ENCODE measurements at places on chromosomes 3 and 15. TPM values are rescaled to one million over a fixed set of nuclear protein-coding genes. Genes with fewer than 3 reads are reported as not detected.

DNA sequence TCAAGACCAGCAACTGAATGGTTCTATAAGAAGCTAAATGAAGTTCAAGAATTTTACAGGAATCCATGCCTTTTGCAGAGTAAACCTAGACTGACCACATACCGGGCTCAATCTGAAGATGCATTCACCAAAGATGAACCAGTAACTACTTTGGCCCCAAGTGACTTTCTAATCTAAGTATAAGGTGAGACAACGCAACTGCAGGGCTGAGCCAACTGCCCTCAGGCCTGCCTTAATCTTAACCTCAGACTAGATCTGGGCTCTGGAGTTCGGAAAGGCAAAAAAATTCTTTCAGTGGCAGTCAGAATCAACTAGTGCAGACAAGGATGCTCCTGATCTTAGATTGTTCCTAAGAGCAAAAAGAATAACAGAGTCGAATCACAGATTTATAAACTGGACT lies 48.3 kb downstream of the EXD1 start:
- DNase-seq, result no peak

DNA sequence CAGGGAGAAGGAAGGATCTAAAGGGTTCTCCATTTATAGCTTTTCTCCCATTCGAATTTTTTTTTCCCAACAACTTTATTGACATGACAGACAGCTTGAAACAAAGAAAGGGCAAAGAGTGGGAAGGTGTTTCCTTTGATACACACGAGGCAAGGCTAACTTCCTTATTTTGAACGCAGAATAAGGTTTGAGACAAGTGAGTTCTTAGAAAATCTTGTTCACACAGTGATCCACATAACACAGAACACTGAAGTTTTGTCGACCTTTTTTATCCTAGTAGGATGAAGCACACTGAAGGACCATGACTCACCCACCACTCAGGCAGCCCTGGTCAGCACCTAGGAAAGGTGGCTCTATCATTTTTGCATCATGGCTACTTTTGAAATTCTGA lies 425.8 kb upstream of the MDFIC2 start:
- no peak for DNase-seq

DNA sequence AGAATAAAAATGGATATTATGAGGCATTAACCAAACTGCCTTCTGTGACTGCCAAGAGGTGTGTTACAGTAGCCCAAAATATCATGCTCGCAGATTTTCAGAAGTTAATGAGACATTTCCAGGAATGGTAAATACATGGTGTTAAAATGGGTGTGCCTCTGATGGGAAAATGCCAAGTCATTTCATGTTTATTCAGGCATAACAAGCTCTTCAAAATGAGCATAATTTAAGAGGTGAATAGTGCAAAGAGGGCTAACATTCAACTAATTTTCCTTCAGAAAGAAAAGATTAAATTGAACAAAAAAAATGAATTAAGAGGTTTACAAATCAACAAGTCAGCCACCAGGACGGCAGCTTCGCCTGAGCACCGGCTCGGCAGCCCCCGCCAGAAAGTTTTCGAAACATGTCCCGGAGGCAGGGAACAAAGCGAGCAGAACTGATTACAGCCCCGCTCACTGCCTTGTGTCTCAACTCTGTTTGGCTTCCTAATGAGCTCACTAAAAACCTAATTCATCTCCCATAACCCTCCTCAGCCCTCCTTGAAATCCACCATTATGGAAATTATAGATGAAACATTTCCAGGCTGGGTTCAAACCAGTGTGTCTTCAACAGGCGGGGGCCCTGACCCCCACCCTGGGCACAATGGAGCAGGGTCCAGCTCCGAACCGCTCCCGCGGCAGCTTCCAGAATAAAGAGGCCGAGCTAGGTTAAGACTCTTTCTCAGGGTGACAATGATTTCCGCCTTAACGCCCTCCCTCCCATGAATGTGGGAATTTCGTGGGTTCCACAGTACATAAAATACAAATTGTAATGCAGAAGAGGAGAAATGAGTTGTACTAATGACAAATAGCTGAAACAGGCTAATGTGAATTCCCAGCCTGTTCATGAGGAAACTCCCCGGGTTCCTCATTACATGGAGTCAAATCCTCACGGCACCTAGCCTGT lies 43.9 kb downstream of the MEIS2 start:
- peak; percentile 63 for DNase-seq

DNA sequence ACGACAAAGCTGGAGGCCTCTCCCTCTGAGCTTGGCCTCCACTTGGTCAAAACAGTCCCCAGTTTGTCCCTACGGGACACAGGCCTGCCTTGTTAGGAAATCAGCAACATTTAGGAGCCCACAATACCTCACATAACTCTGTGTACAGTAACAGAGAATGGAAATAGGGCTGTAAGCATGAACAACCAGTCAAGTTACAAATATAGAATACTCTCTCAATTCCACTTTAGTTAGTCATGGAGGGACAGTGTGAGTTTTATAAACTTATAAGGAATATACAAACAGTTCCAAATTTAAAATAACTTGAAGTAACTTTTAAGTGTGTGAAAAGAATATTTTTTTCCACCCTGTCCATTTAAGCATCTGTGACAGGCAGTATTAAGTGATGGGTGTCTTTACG lies 129.4 kb downstream of the PGPEP1L start:
- DNase-seq, result no peak

DNA sequence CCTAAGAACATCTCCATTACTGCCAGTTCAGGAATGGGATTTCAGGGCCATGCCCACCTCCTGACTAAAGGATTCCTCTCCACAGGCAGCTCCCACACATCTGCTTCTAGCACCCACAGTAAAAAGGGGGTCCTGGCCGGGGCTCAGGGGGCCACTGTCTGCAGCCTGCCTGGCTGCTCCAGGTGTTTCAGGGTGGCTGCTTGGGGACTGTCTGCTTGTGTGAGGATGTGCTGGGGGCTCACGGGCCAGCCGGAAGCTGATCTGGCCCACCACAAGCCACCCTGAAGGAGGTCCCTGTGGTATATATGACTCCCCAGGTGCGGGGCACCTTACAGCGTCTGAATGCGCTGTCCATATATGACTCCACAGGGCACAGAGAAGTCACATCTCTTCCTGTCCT lies 135.4 kb downstream of the NSMCE3 start:
- no peak for DNase-seq

- DNase-seq, result peak; percentile 85
These were observed at the start of gene ZNF710 for GRCh38 chr15:90001062-90001682. ZNF710 (plus strand) TSS chr15:90001324; CDS start chr15:90067138, 65,814 bp downstream.

DNA sequence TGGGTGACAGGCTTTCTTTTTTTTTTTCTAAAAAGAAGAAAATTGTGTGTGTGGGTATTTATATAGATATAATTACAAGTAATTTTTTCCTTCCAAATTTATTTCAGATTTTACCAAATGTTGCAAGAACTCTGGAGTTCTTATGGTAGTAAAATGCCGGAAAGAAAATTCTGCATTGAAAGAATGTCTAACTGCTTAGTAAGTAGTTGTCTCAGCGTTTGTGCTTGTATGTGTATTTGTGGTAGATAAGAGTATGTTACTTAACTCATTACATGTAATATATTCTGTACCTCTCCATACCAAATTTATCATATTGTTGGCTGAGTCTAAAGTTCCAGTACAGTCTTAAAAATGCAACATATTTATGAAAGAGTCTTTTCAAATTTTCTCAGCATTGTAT lies 32.3 kb upstream of the ZCWPW2 start:
- DNase-seq, result no peak

DNA sequence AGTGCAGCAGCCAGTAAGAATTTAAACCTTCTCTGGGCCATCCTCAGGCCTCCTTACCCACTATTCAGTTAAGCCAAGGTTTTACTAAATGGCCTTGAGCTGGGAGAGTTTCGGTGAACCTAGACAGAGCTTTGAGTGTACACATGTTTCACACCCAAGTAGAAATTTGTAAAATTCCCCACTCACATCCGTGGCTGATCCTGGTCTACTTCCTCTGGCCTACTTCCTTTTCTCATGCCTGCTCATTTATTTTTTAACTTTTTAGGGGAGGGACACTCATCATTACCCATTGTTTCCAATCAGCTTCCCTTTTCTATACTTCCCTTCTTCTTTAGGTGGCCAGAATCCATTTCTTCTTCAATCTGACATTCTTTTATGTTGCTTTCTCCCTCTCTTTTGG lies 7.6 kb downstream of the CX3CR1 start:
- no peak for DNase-seq

DNA sequence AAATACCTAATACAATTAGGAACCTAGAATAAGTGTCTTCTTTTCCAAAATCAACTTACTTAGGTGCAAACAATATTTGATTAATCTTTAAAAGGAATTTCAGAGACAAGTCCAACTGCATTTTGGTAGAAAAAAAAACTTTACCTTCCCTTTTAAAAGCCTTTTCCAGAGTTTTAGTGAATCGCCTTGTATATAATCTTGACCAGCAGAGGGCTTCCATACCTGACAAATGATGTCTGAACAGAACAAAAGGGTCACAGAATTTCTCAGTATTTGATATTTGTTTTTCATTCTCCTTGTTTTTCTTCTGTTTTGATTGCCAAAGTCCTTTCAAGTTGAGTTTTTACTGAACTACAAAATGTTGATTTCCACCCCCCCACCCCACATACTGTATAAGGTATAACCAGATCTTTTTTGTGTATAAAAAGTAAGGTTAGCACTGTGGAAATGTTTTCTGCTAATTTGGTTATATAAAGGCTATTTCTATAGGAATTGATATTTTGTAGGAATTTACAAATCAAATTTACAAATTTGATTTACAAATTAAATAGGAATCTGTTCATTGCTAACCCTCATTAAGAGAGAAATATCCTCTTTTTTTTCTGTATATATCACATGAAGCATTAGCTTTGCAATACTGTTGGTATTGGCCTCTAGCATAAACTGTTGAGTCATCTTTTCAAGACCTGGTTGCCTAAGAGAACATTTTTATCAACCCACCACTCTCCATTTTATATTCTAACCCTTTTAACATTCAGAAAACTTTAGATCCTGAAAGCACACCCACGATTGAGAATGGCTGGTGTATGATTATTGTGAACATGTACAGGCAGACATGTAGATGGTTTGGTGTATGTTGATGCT lies 464.1 kb upstream of the RARB start:
- DNase-seq, result no peak

- DNase-seq, result no peak
These were observed 3.0 kb downstream of the TSC22D2 start for GRCh38 chr3:150411106-150411460.

DNA sequence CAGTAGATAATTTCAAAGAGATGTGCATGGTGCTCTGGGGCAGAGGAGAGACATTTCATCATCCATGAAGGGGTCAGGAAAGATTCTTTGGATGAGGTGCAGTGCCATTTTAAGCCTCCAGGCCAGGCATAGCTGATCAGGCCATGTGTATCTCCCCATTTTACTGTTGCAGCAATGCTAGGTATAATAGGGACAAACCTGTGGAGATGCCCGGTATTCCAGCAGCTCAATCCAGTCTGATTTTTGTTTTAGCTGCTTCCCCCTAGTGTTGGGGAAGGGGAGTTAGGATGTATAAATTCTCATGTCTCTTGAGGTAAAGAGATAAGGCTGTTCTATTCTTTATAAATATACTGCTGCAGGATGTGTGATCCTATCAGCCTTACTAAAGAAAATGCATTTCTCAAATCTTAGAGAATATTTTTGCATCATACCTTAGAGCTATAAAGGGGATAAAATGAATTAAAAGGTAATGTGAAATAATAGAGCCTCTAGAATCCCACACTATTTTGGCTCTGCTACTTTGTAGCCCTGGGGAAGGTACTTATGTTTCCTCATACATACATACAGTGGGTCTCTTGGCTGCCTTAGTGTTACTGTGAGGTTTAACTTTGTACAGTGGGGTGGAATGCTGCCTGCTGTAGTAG lies 5.2 kb downstream of the CDV3 start:
- DNase-seq, result no peak

DNA sequence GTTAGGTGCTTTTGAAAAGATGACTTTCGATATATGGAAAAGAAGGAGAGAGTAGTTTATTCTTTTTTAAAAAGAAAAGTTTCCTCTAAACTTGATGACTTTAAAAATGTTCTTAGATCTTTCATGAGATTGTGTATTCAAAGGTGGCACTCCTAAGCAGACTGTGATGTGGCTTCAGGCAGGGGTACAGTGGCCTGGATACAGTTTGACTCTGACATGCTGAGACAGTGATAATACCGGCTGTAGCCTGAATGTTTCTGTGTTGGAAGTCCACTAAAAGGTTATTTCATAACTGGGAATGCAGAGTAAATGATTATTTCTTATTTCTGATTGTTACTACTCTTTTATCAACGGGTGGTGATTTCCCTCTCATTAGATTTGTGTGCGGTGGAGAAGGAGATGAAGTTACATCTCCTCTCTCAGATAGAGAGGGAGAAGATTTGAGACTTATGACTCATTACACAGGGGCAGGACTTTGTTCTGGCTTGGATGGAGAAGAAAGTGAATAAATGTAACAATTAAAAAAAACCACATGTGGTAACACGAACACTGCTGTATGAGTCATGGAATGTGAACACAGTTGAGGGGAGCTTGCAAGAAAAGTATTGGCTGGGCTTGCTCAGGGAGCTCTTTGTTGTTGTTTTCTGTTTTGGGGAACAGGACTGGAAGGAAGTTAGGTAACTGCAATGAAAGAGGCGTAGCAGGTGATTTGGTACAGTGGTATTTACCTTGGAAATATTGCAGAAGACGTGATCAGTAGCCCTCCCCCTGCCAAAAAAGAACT lies 21.6 kb downstream of the SPTSSB start:
- no peak for DNase-seq

GRCh38 chr15:34993877-34994276 lies 5.8 kb upstream of the ZNF770 start:
- DNase-seq, result no peak

GRCh38 chr3:169189486-169189885 lies 474.0 kb downstream of the MECOM start:
- DNase-seq, result no peak

DNA sequence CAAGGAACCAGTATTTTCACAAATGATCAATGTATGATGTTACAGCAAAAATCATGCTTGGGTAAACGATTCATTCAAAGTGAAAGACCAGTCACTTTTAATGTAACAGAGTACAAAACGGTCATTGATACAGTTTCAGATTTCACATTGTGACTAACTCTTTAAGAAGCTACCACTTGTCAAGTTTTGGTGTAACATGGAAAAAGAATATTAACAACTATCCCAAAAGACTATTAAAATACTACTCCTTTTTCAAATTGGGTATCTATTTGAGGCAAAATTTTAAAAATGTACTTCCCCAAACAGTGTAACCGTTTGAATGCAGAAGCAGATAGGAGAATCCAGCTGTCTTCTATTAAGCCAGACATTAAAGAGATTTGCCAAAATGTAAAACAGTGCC lies 31.7 kb downstream of the AKAP13 start:
- no peak for DNase-seq

Gene GPR62
- 0.09 TPM for total RNA-seq

Gene THRB
- 17.2 TPM for total RNA-seq

Gene ERC2
- 3.8 TPM for total RNA-seq

Gene CCK
- not detected for total RNA-seq

Gene BCHE
- total RNA-seq, result 1.4 TPM
